ENCODE measurements at places on chromosomes 6 and 20. TPM values are rescaled to one million over a fixed set of nuclear protein-coding genes. Genes with fewer than 3 reads are reported as not detected.

GRCh38 chr20:3038454-3038853 lies 5.0 kb upstream of the GNRH2 start:
- no peak for DNase-seq

GRCh38 chr6:54377776-54378175 lies 69.5 kb downstream of the TINAG start:
- no peak for DNase-seq

The RPN2 gene
- 264 TPM for total RNA-seq

The SLC17A1 gene
- not detected for total RNA-seq

DNA sequence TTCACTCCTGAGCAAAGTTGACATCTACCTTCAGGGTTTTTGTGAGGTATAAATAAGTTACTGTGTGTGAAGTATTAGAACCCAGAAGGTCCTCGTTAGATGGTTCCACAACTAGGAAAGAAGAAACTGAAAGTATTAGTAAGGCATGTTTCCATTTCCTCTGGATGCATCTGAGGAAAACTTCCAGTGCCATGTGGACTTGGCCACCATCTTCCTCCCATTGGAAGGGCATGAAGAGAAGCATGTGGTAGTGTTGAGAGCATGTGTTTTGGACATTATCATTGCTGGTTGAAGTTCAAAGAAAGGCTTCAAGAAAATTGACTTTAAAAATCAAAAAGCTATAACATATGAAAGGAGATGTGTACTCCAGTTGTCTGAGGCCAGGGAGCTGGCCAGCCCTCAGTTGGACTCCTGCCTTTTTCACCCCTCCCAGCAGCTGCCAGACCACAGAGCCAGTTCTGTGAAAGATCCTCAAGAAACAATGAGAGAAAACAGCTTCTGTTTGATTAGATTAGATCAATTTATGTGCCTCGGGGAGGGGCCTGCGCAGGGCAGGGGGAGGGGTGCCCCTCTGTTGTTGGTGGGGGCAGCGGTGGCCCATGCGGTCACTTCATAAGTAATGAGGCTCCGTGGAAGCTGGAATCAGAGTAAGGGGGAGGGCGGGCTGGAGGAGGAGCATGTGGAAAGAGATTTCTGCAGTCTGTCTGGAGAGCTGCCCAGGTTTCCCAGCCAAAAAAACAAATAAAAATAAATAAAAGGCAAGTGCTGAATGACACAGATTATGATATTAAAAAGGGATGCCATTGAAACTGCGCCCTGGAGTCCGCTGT lies 154.0 kb downstream of the JARID2 start:
- DNase-seq: peak; percentile 33

- peak; percentile 16 for DNase-seq
Observed at GRCh38 chr6:106165885-106166485, 79.8 kb downstream of the PRDM1 start.

The RFX6 gene
- total RNA-seq: not detected

DNA sequence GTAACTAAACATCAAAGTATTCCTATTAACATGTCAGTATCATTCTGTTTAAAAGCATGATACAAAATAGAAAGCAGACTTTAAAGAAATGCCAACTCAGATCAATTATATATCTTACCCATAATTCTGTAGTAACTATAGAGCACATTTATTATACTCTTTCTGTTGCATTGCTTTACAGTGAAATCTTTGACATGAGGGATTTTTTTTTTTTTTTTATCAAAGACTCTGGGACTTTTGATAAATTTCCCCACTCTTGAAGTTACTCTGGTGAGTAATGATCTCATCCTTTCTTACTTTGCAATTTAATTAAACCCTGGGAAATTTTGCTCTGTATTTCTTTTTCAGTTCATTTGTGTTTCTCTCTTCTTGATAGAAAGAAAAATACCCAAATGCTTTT lies 17.4 kb downstream of the ADGRF4 start:
- DNase-seq: no peak

DNA sequence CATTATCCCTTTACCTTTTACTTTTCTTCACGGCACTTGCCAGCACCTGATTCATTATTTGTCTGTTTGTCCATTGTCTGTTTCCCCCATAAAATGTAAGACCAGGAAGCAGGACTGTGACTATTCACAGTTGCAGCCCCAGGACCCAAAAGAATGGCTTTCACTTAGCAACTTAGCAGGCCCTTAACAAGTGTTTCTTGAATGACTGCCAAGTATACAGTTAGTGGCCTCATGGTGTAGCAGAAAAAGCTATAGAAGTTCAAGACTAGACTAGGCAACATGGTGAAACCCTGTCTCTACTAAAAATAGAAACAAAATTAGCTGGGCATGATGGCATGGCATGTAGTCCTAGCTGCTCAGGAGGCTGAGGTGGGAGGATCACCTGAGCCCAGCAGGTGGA lies 4.3 kb downstream of the SLC26A8 start:
- no peak for DNase-seq

The SLC17A2 gene
- total RNA-seq: not detected
